ENCODE measurements at places on chromosomes 5 and 9.

DNA sequence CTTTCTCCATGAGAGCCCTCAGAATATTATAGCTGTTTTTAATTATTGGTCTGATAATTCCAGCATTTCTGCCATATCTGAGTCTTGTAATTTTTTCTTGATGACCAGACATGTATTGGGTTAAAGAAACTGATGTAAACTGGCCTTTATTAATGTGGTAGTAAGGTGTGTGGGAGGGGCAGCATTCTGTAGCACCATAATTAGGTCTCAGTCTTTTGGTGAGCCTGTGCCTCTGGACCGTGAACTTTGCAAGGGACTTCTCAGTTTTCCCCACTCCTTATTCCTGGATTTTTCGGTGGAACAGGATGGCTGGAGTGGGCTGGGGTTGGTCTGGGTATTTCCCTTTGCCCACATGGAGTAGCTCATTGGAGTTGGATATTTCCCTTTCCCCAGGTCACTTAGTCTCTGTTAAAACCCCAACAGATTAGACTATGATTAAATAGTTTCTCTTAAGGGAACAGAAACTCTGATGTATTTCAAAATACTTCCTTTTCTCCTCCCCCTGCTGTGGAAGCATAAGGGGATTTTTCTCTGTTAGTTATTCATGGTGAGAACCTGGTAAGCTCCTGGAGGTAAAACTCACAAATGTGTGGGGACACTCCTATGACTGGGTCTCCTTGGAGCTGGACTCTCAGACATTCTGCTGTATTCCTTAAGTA is 52.4 kb downstream of the FSD1L start:
- DNase-seq, result no peak

- no peak for DNase-seq
Measured at GRCh38 chr5:87210743-87211142, 56.9 kb upstream of the RASA1 start.

DNA sequence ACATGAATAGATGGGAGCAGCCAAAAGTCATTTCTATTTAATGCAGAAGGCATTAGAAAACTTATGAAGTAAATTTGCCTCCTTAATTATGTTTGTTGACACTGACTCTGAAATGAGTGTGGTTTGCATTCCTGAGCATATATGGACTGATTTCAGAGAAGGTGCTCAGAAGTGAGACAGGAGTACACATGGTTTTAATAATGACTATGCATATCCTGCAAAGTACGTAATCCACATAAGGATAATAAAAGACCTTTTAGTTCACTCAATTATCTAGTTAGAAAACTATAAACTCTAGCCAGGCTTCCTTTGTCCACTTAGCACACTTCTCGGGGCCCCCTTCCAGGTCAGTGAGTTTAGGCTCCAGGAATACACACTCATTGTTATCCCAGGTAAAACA is 75.7 kb upstream of the SNX2 start:
- DNase-seq, result no peak

- no peak for DNase-seq
Measured at GRCh38 chr9:130938652-130939404, at the start of gene FIBCD1. FIBCD1 (minus strand) TSS chr9:130939247; CDS start chr9:130938607, 640 bp downstream.

DNA sequence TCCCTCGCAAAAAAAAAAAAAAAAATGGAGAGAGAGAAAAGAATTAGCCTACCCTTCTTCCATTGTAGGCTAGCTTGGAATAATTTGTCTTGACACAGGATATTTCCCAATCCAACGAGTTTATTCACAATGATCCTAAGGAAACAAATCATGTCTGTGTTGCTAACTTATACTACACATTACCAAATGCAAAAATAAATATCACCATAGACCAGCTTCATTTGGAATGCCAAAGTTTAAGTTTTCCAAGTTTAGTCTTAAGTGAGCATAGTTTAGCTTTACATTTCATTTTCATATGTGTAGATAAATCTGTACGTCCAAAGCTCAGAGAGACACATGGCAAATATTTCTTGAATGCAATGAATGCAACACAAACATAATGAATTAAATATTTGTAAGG is 1106.2 kb upstream of the DMAC1 start:
- DNase-seq, result no peak

GRCh38 chr5:56050551-56051255 is 55.9 kb upstream of the IL6ST start:
- DNase-seq, result no peak

DNA sequence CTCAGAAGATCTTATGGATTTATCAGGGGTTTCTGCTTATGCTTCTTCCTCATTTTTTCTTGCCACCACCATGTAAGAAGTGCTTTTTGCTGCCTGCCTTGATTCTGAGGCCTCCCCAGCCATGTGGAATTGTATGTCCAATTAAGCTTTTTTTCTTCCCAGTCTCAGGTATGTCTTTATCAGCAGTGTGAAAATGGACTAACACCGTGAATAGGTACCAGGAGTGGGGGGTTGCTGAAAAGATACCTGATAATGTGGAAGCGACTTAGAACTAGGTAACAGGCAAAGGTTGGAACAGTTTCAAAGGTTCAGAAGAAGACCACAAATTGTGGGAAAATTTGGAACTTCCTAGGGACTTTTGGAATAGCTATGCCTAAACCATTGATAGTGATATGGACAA is 1222.5 kb upstream of the NUDT12 start:
- no peak for DNase-seq

- DNase-seq, result no peak
Measured at GRCh38 chr9:70880535-70880934, 240.9 kb downstream of the TRPM3 start.

DNA sequence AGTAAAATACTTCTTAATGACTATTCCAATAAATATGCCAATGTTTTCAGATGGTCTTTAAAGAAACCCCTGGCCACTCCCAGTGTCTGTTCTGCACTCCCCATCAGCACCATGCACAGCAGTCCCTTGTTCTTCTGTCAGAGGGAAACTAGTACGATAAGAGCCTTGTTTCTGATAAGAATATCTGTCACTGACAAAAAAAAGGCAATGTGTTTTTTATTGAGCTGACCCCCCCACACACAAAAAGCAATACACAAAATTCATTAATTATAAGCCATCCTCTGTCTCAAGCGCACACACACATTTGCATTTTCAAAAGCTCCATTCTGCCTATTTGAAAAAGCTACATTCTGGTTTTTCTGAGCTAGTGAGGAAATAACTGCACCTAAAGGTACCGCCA is 119.1 kb downstream of the ENC1 start:
- DNase-seq, result no peak

DNA sequence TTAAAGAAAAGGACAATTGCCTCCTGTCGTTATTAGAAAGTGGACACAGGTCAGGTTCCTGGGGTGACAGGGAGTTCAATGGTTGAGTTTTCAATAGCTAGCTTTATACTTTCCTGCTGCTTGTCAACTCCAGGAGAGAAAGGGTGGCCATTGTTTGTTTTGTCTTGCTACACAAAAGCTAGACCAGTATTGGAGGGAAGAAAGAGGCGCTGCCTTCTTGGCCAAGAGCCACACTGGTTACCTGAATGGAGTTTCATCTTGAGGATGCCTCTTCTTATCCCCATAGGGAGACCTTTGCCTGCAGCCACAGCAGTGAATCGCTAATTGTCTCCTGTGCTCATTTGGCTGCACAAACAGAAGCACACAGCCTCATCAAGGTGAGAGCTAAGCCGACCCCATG is 279.4 kb upstream of the GRIA1 start:
- no peak for DNase-seq

DNA sequence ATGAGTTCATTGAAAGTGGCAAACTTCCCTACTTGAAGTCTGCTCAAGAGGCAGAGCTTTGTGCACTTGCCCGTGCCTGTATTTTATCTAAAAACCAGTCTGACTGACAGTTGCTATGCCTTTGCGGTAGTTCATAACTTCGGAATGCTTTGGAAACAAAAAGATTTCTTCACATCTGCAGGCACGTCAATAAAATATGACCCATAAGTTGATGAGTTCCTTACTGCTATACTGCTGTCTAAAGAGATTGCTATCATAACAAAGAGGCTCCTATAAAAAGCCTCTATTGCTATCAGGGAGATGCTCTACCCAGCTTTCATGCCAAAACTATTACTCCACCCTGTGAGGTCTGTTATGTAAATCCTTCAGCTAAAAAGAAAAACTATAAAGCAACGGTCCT is 25.4 kb upstream of the RNF20 start:
- no peak for DNase-seq

DNA sequence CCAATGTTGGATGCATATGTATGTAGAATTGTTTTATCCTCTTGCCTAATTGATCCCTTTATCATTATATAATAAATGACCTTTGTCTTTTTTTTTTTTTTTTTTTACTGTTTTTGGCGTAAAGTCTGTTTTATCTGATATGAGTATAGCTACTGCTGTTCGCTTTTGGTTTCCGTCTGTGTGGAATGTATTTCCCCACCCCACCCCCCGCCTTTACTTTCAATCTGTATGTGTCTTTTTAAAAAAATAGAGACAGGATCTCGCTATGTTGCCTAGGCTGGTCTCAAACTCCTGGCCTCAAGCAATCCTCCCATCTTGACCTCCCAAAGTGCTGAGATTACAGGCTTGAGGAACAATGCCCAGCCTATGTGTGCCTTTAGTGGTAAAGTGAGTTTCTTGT is 11.3 kb downstream of the AHRR start:
- DNase-seq, result no peak

DNA sequence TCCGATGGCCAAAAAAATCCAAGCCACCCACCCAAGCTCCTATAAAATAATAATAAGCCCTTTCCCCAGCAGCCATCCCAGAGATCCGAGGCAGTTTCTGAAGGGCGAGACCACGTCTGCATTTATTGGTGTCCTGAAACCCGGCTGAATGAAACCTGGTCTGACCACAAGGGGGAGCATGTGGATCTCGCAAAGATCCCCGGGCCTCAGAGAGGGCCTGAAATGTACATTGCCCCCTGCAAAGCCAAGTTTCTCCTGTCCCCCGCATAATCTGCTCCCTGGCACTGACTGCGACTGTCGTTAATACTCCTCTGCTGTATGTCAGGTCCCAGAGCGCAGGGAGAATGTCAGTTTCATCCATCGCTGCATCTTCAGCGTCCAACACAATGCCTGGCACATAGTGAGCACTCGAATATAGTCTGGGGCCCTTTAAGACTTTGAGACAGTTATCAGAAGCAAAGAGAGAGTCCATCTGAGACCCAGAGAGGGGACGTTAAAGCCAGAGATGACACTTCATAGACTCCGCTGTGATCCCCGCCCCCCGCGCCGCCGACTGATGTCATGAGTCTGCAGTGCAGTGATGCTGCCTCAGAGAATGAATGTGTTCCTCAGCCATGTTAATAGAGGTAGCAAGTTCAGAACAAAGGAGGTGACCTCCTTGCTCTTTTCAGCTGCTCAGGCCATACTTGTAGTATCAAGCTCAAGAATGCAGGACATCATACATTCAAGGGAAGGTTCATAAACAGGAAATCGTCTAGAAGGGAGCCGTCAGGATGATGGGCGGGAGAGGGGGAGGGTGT is 74.5 kb upstream of the BARHL1 start:
- peak; percentile 75 for DNase-seq

- no peak for DNase-seq
Measured at GRCh38 chr9:116390303-116391228, 237.0 kb downstream of the PAPPA start.

- DNase-seq, result no peak
Measured at GRCh38 chr5:167658889-167659288, 632.6 kb upstream of the WWC1 start.

DNA sequence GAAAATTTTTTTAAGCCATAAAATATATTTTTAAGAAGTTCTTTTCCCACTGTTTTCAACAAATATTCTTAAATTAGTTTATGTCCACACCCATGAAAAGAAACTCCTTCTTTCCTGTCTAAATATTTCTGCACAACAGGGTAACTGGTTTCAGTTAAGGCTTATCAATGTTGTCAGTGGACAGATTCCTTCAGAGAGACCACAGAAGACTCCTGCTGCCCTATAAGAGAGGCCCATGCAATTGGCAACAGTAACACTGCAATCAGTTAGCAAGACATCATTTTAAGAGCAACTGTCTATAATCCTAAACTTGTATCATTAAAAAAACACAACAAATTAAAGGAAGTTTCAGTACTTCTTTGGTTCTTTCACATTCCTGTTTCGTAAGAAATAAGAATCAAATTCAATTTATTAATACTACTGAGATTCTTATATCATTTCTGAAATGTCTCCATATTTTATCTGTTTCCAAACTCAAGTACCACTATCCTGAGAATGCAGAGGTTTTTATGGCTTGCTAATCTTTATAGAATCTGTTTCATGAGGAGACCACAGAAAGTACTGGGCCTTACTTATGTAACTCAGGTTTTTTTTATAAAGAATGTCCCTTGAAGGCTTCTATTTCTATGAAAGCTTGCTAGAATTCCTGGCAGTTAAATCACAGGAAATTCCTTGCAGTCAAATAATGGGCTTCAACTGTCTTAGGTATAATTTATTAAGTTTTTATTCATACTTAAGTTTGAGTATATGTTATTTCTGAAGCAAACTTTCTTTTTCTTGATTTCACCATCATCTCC is 240.2 kb downstream of the RFX3 start:
- DNase-seq, result no peak

DNA sequence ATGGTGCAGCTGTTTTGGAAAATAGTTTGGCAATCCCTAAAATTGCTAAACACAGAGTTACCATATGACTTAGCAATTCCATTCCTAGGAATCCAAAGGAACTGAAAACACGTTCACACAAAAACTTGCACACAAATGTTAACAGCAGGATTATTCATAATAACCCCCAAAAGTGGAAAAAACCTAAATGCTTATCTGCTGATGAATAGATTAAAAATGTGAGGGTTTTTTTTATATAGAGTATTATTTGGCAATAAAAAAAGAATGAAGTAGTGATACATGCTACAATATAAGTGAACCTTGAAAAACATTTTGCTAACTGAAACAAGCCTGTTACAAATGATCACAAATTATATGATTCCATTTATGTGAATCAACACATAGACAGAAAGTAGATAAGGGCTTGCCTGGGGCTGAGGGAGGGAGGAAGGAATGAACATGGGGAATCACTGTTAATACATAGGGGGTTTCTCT is 45.1 kb upstream of the TRIO start:
- DNase-seq, result no peak

DNA sequence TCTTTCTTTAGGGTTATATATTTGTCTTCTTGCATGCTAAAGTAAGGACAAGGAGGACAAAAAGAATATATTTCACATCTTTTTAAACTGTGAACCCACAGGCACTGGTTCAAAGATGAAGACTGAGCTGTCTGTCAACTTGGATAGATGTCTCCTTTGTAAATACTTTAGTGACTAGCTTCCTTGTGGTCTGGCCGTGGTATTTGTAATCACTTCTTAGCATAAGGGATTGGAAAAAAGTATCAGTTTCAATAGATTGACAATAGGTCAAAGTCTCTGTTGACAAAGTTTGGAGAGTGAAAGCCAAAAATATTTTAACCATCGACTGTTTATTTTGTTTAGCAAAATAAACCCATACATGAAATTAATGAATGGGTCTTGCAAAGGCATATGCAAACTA is 91.4 kb downstream of the TMEM167A start:
- DNase-seq, result no peak

- DNase-seq, result peak; percentile 52
Measured at GRCh38 chr5:149837680-149838269, 106.8 kb downstream of the PDE6A start.

DNA sequence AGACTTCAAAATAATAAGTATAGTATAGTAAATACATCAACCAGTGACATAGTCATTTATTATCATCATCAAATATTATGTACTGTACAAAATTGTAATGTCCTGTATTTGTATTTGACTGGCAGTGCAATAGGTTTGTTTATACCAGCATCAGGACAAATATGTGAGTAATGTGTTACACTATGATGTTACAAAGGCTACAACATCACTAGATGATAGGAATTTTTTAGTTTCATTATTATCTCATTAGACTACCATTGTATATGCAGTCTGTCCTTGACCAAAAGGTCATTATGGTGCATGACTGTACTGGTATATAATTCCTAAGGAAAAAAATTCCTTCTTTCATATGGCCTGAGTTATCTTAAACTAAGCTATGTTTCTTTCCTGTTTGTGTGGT is 63.6 kb upstream of the VCAN start:
- no peak for DNase-seq
